ENCODE measurements at places on chromosomes 16 and 17.

GRCh38 chr17:48589831-48590606, at the start of gene HOXB3:
Gene HOXB3, minus strand, starts transcription at chr17:48590241. Its CDS starts 37,767 bp downstream, at chr17:48552474.
- DNase-seq: no peak

DNA sequence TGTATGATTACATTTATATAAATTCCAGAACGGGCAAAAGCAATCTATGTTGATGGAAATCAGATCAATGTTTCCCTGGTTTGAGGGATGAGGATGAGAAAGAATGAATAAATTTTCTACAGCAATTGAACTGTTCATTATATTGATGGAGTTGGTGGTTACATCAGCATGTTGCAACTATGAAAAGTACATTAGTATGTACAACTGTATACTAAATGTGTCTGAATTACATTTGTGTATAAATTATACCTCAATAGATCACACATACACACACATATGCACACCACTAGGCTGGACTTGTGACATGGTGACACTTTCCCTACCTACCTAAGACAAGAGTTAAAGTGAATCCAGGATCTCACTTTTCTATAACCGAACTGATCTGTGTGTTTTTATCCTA, 608.0 kb downstream of the CDH11 start:
- no peak for DNase-seq

DNA sequence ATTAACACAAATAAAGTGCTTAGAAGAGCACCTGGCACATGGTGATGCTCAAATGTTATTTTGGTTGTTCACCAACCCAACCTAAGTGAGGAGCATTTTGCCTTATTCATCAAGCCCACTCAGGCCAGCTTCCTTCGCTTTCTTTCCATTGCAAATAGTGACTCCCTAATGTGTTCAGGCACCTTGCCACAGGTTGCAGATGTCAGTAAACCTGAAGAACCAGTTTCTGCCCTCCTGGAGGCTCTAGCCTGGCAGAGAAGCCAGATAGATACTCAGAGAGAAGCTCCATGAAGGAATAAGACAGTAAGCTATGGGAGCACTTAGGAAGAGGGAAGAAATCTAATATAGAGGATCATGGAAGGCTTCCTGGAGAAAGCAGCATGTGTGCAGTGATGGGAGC, 23.9 kb downstream of the GPR139 start:
- no peak for DNase-seq

GRCh38 chr17:55624772-55625433, 97.8 kb downstream of the TMEM100 start:
- DNase-seq: no peak

GRCh38 chr17:76421044-76421407, 31.9 kb downstream of the UBE2O start:
- no peak for DNase-seq

Measured in left renal cortex interstitium (tissue), 4 donors.